ENCODE measurements at places on chromosomes 5 and 9.

DNA sequence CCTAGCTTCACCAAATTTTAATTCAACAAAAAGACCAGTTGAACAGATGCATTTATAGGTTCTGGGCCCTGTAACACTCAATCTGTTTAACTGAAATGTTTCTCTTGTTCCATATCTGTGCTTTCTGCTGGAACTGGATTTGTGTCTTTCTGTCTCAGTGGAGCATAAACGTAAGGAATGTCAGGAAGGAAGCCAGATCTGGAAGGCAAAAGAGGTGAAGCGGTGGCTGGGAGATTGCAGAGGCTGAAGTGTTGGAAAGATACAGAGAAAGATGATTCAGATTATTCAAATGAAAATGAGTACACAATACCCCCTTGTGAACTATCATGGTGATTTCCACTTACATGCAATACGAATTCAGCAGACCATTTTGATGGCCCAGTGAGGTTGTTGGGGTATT, 406.8 kb downstream of the BRINP1 start:
- DNase-seq = no peak

DNA sequence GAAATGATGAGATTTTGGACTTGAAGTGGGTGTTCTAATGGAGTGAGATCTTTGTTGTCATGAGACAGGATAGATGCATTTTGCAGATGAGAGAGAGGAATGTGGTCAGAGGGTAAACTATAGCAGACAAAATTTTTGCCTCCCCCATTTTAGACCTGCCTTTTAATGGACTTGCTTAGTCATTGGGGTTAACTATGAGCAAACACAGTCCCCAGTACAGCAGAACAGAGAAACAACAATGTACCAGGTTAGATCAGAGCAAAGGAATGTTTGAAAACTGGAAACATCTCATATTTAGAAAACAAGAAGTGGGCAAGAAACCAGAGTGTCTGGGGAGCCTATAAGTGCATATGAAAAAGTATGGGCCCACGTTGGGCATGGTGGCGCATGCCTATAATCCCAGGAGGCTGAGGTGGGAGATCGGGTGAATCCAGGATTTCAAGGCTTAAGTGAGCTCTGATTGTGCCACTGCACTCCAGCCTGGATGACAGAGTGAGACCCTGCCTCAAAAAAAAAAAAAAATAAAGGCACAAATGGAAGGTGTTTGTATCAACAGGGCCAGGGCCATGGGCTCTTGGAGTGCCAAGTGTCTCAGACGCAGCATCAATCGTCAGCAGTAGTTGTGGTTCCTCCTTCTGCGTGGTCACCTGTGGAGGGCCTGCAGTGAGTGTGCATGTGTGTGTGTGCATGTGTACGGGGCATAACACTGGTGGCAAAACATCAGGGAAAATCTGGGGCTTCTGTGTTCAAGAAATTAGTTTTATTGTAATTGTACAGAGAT, 214.4 kb upstream of the S1PR3 start:
- DNase-seq = no peak

- DNase-seq = peak; percentile 41
These were observed 28.8 kb downstream of the ALG2 start for GRCh38 chr9:99192786-99193465.

- DNase-seq = no peak
These were observed 26.4 kb downstream of the ERAP1 start for GRCh38 chr5:96781031-96781971.

- no peak for DNase-seq
These were observed 26.6 kb downstream of the ADCY2 start for GRCh38 chr5:7422316-7423106.

GRCh38 chr5:130243641-130244040, 339.4 kb downstream of the CHSY3 start:
- DNase-seq = no peak
